NCI-H82 (cell line): ENCODE measurements at places on chromosomes 6 and 20.

DNA sequence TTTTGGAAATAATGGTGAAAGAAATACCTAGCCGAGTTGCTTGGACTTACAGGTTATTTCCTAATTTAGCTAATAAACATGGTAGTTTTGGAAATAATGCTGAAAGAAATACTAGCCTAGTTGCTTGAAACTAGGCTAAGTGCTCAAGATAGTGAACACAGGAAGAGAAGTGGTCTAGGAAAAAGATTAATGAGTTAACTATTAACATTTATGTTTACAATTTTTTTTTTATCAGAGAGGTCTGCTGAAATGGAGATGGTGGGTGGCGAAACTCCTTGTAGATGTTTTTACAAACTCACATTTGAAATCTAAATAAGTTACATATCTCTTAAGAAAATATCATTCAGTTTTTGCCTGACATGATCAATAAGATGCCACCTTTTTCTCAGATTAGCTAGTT is 39.2 kb downstream of the MAPK14 start:
- no peak for DNase-seq

DNA sequence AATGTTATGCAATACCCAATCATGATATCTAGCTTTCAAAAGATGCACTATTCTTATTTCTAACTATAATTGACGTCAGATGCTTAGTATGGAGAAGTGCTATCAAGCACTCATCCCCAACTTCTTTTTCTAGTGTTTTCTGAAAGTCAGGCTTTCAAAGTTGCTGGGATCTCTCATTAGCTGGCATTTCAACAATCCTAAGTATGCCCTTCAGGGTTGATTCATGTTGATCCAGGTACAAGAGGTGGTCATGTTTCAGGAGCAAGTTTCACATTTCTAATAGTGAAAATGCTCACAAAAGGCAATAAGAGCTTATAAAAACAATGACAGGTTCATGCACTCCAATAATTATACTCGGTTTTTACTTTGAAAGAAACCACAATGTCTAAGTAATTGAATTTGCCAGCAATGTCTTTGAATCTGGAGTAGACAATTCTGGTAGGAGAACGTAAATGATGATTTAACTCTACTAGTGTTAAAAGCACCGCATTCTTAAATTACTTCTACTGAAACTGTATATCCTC is 193.7 kb upstream of the KHDRBS2 start:
- no peak for DNase-seq

- no peak for DNase-seq
Measured at GRCh38 chr6:169176361-169176991, 77.2 kb downstream of the THBS2 start.

- DNase-seq: peak; percentile 84
Measured at GRCh38 chr6:29847871-29848630, 20.4 kb downstream of the HLA-G start.

DNA sequence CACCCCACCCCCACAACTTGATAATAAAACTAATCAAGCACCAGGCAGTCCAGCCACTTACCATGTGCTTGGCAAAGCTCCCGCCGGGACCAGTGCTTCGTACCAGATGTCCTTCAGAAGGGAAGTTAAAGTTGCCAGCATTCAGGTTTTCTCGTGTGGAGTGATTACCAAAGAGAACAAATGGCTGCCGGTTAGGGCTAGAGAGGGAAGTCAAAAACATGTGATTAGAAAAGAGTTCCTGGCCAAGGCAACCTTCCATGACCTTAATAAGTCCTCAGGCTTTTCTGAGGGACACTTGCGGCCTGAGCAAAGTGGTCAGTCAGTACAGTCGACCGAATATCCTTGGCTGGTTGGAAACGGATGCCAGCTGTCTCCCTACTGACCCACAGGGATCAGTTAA is 67.0 kb downstream of the DNAAF9 start:
- DNase-seq: no peak

GRCh38 chr6:30102414-30102969 is 10.4 kb downstream of the TRIM31 start:
- DNase-seq: peak; percentile 49

DNA sequence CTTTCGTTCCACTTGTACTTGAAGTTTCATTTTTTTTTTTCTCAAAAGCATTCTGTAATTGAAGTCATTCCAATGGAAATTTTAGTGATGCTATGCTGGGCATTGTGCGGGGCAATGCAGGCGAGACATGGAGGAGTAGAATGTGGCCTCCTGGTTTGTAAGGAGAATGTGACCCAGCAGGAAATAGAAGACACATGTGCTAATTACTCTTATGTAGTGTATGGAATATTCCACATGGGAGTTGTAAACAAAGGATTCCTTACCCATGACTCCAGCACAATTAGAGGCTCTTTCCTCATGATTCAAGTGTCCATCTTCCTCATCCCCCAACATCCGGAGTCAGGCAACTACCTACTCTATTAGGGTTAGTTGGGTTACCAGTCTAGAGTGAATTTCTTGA is 14.9 kb upstream of the RFPL4B start:
- no peak for DNase-seq

DNA sequence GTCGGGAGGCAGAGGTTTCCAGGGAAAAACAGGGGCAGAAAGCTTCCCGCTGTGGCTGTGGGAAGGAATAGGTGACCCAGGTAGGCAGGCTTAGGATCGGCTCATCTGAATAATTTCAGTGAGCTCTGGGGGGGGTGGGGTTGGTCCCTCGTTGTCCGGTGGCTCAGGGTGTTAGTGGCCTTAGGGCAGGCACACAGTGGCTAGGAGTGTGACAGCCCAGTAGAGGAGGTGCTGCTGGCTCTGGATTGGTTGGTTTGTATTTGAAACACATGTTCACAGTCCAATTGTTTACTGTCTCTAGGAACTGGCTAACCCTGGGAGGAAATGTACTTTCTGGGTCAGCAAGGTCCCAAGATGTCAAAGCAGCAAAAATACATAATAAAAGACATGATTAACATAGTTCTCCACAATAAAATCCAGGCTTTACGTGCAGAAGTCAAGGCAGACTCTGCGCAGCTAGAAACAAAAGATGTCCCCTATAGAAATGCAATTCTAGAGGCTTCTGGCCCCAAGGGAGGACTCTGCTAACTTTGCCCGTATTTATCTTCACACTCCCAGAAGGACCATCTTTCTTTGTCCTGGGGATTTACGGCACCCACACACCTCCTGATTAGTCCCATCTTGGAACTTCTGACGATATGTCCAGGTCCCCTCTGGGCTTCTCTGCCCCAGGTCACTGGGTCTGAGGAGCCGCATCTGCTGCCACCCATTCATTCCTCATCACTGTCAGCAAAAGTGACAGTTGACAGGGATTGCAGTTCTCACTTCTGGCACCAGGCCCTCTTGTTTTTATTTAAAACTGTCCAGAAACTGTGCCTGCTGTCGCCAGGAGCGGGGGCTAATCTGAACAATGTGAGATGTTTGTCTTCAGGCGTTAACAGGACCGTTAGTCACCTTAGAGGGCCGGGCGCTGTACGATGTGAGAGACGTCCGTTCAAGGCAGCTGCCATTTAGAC is 18.7 kb downstream of the MOCS3 start:
- no peak for DNase-seq

DNA sequence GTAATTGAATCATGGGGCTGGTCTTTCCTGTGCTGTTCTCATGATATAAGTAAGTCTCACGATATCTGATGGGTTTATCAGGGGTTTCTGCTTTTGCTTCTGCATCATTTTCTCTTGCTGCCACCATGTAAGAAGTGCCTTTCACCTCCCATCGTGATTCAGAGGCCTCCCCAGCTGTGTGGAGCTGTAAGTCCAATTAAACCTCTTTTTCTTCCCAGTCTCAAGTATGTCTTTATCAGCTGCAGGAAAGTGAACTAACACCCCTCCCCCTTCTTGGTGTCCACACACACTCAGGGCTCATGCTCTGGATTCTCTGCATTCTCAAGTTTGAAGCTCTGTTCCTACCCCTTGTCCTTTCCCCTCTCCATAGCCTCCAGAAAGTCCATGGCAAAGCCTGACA is 107.1 kb downstream of the THBS2 start:
- no peak for DNase-seq

DNA sequence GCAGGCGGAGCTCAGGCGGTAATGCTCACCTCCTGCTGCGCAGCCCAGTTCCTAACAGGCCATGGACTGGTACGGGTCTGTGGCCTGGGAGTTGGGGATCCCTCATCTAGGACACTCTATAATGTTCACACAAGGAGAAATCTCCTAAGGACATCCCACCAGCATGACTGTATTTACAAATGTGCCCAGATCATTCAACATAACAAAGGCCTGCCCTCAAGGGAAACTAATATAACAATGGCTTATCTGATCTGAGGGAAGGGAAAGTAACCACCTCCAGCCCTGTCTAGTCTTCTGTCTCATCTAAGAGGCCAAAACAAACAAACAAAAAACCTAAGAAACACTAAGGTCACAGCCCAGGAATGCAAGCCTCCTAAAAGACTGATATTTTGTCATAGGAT is 232.8 kb downstream of the RNGTT start:
- no peak for DNase-seq

- DNase-seq: no peak
Measured at GRCh38 chr6:29831776-29832175, 4.2 kb downstream of the HLA-G start.
